ENCODE measurements at places on chromosomes 5 and 9. TPM values are rescaled to one million over a fixed set of nuclear protein-coding genes. Genes with fewer than 3 reads are reported as not detected.

Gene LCN15
- total RNA-seq = not detected

Gene CTNNA1
- 319 TPM for total RNA-seq

Gene BBLN
- 24.2 TPM for total RNA-seq

Gene SEMA5A
- total RNA-seq = 59.4 TPM

Gene PCDHB5
- total RNA-seq = 1.2 TPM

Gene S1PR3
- 26.3 TPM for total RNA-seq

Gene MAMDC2
- total RNA-seq = 27.4 TPM

Gene PPP3R2
- total RNA-seq = not detected

Gene STPG3
- not detected for total RNA-seq

Gene RAB3C
- total RNA-seq = not detected

Gene RAPGEF6
- total RNA-seq = 23.1 TPM

Gene GABBR2
- total RNA-seq = 0.81 TPM

Gene PCDHA3
- 0.32 TPM for total RNA-seq

Gene RECK
- total RNA-seq = 147 TPM

Gene SPRY4
- total RNA-seq = 21.4 TPM

Gene CSF1R
- 0.16 TPM for total RNA-seq

Gene LAMC3
- 1.8 TPM for total RNA-seq

Gene INSL4
- total RNA-seq = not detected

Gene UIMC1
- total RNA-seq = 45.9 TPM

Gene ELAVL2
- total RNA-seq = under 0.01 TPM

Gene LHX6
- not detected for total RNA-seq

Gene HAUS6
- total RNA-seq = 11.4 TPM

Gene SLC36A3
- not detected for total RNA-seq

Gene SELENOP
- total RNA-seq = 145 TPM

Gene PTGS1
- total RNA-seq = 14.2 TPM

Gene RLN2
- not detected for total RNA-seq

Gene MELK
- total RNA-seq = 7.6 TPM

Gene RNF183
- total RNA-seq = not detected

Gene SH3RF2
- 1.5 TPM for total RNA-seq

Gene ERBIN
- 193 TPM for total RNA-seq

Gene EIF4E1B
- total RNA-seq = not detected

Gene PCDHGA9
- total RNA-seq = 7.1 TPM

Gene TSSK1B
- 0.49 TPM for total RNA-seq

Gene GMCL2
- total RNA-seq = not detected

Gene CCL21
- not detected for total RNA-seq

Gene NELFB
- 56.8 TPM for total RNA-seq

Gene ORM2
- not detected for total RNA-seq

Gene PCDHGA2
- 4.2 TPM for total RNA-seq

Gene HTR4
- total RNA-seq = not detected

Gene EMB
- total RNA-seq = 6.8 TPM

Gene KIF4B
- total RNA-seq = under 0.01 TPM

Gene FOXI1
- total RNA-seq = not detected

Gene GPX3
- total RNA-seq = 31.2 TPM

Gene ZNF622
- total RNA-seq = 44.7 TPM

Gene ACTBL2
- total RNA-seq = not detected

Gene CTSV
- not detected for total RNA-seq
